ENCODE measurements at places on chromosomes 2 and 18. TPM values are rescaled to one million over a fixed set of nuclear protein-coding genes. Genes with fewer than 3 reads are reported as not detected.

LGALSL gene
- total RNA-seq, result 12.4 TPM

COX7A2L gene
- total RNA-seq, result 125 TPM

RFTN2 gene
- total RNA-seq, result 8.1 TPM

DNA sequence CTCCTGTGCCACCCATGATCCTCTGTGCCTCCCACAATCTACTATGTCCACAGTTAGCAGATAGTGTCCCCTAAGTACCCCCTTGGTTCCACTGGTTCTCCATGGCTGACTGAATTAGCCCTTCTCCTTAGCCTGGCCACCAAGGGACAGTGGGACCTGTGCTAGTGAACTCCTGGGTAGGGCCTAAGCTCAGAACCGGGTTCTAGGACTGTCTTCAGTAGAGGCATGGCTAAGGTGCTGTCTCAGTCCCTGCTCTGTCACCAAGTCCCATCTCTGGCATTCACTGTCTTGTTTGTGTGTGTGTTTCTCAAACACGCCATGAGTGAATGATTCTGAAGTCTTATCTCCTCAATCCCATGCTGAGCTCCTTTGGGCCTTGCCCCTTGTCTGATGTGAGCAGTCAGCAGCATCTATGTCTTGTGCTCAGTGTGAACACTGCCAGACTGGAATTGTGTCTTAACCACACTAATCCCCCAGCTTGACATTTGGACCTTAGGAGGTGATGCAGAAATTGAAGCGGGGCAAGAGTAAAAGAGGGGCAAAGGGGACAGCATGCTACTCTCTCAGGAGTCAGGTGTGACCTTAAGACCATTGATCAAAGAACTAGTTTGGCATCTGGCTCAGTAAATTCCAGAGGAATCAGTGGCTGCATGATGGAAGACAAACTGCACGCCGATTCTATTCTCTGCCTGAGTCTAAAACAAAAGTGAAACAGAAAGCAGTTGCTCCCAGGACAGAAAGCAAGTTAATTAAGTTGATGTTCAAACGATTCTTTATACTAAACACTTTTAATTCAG is 190.5 kb downstream of the ALPK2 start:
- peak; percentile 36 for DNase-seq

GRCh38 chr2:157231476-157231875 is 26.0 kb upstream of the GALNT5 start:
- DNase-seq, result no peak

GRCh38 chr2:45712570-45712969 is 61.1 kb downstream of the PRKCE start:
- DNase-seq, result no peak

DNA sequence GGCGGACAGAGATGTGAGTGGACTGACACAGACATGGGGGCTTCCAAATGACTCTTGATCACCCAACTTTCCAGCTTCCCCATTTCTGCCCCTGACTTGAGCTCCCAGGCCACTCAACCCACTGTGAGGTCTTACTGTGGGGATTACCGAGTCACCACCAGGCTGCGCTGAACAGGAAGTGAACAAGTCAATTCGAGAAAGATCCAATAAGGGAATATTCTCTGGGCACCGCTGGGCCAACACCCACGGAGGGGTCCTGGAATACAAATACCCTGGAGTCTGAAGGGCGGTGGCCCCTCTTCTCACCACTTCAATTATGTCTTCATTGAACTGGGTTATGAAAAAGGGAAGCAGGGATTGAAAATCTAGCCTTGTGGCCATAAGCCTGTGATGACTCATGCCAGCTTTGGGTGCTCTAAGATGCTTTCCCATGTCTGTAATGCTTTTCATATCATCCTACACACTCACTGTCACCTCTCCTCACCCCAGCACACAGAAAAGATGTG is 37.7 kb downstream of the BCL11A start:
- DNase-seq, result peak; percentile 95

DNA sequence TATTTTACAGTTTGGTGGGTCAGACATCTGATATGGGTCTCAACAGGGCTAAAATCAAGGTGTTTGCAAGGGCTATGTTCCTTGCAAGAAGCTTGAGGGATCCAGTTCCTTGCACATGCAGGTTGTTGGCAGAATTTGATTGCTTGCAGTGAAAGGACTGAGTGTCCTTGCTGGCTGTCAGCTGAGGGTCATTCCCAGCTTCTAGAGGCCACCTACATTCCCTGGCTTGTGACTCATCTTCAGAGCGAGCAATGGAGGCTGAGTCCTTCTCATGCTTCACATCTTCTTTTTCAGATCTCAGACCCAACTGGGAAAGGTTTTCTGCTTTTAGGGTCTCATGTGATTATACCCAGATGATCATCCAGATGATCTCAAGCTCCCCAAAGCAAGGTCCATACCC is 12.4 kb downstream of the MEX3C start:
- DNase-seq, result no peak

DNA sequence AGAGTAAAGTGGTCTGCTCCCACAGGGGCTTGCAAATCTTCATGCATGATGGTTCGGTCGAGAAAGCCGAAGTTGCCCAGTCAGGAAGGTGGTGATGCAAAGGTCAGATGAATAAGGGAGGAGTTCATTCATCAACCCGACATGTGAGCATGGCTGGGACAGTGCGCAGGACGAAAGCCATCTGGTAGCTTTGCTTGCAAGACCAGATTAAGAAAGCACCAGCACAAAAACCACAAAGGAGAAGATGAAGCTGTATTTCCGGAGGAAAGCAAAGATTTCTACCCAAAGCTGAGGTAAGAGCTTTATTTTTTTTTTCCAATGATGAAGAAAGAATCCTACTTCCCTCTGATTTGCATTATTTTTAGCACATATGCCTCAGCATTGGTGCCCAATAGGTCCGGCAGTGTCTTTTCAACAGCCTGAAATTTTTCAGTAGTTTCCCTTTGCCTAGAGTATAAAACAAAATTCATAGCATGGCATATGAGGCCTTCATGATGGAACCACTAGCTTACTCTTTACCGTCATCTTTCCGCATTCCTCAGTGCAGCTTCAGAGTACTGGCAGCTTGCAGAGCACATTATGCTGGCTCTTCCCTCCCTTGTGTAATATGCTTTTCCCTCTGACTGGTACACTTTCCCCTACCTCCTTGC is 112.0 kb upstream of the THOC1 start:
- DNase-seq, result peak; percentile 58

DNA sequence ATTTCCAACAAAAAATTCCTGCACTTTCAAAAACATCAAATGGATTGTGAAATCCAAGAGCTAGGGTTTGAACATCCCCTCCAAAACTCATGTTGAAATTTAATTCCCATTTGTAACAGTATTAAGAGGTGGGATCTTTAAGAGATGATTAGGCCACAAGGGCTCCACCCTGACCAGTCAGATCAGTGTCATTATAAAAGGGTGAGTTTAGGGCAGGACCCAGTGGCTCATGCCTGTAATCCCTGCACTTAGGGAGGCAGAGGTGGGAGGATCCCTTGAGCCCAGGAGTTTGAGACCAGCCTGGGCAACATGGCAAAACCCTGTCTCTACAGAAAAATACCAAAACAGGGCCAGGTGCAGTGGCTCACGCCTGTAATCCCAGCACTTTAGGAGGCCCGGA is 8.9 kb downstream of the GTF3C2 start:
- DNase-seq, result no peak

DNA sequence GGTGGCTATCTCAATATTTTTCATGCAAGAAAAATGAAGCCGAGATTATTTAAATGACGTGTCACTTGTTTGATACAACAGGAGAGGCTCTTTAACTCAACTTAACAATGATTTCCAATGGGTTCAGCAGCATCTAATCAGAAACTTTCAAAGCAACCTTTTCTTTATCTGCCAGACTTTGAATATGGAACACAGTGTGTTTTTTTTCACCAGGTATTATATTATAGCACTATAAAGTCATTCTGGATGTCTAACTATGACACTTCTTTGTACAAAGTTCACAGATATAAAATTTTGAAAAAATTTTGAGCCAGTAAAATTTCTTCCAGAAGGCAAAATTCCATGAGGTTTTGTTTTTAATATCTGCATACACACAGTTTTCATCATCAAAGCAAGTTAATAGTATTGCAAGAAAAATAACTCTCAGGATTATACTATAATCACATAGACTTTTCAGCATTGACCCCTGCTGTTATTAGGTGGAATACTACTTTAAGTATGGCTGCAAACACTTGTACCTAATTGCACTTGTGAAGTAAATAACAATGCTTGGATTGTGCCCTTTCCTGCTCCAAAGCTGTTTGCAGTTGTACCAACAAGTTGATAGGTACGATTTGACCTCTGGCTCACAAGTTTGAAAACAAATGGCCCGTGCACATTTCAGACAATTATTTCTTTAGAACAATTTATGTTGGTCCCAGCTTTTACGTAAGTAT is 44.0 kb upstream of the DSG1 start:
- DNase-seq, result no peak

Data from astrocyte (in vitro differentiated cells and primary cell).